ENCODE measurements at places on chromosomes 1 and 21.

- no peak for DNase-seq
These were observed 32.8 kb downstream of the SKI start for GRCh38 chr1:2260917-2261316.

GRCh38 chr1:112517231-112517630, 8.5 kb downstream of the WNT2B start:
- DNase-seq: no peak

- DNase-seq: no peak
These were observed 6.6 kb upstream of the TP53BP2 start for GRCh38 chr1:223852337-223852736.

DNA sequence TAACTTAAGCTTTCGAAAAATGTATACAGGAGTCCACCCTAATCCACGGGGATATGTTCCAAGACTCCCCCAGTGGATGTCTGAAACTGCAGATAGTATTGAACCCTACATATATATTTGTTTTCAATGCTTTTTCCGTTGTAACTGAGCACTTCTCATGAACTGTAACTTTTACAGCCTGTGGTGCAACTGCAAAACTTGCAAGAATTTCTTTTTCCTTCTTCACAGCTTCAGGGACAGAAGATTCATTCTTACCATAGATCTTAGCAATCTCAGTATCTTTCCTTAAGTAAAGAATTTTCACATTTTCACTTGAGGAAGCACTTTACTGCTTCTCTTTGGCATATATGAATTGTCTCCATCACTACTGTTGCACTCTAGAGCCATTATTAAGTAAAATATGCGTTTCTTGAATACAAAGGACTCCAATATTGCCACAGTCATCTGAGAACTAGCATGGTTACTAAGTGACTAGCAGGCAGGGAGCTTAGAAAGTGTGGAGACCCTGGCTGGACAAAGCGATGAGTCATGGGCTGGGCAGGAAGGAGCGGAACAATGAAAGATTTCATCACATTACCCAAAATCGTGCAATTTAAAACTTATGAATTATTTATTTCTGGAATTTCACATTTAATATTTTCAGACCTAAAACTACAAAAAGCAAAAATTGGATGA, 14.1 kb downstream of the DPYD start:
- no peak for DNase-seq

- no peak for DNase-seq
These were observed 6.4 kb upstream of the KANK4 start for GRCh38 chr1:62325681-62326080.

- no peak for DNase-seq
These were observed 35.6 kb upstream of the EPHA8 start for GRCh38 chr1:22527555-22528296.

- DNase-seq: no peak
These were observed 160.7 kb downstream of the KAZN start for GRCh38 chr1:14759042-14759818.

DNA sequence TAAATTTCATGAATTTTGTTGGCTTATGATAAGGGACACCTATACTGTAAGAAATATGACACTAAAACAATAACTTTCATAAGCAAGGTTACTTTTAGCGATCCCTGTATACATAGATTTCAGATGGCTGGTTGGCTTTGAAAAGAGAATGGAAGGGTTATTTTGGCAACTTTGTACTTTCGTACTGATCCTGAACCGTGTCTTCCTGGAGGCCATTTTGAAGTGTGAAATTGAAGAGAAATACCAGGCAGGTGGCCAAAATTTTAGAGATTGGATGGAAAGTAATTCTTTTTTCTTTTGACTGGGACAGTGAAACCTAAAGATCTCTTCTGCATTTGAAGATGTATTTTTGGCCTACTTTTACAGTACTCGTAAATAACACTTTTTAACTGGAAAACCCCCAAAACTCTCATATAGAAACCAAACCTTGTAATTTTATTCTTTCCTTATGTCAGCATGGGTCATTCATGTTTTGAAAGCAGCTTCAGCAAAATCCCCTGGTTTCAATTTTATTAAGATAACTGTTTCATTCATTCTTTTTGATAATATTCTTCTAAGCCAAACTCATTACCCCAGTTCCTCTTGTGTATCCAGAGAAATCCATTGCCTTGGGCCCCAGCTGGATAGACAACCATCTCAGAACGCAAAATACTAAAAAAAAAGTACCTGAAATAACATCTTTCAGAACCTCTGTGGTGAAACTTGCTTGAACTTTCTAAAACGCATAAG, 38.4 kb upstream of the ZNF281 start:
- no peak for DNase-seq

GRCh38 chr1:233140974-233141373, 154.6 kb downstream of the PCNX2 start:
- DNase-seq: no peak

DNA sequence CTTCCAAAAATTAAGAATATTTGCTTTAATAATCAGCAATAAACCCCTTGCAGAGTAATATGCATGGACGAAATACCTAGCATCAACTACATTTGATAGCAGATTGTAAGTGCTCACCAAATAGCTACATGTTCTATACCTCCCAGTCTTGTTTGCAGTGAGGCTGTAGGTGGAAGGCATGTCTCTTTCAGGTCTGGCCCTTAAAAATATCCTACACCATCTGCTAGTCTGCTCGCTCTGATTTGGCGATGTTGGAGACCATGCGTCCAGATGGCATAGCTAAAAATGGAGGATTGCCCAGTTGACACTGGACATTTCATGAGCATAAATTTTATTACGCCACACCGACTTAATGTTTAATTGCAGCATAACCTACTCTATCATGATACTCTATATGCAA, 47.1 kb downstream of the SSX2IP start:
- no peak for DNase-seq

GRCh38 chr1:27616441-27616840, 12.5 kb upstream of the AHDC1 start:
- DNase-seq: no peak

DNA sequence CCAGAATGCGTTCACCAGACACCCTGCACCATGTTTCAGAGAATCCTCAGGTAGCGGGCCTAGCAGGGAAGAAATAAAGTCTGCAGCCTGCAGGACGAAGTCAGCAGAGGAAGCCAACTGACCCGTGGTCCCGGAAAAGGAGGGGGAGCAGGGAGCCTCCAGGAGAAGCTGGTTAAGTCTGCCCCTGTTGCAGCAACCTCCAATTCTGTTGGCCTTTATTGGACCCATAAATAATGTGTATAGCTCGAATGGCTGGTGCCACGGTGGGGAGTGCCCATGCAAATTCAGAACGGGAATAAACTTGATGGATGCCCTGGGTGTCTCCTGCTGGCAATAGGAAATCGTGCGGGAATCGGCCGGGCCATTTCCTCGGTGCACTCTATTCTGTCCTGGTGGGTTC, 254.1 kb downstream of the AJAP1 start:
- DNase-seq: no peak

Data from stimulated activated CD8-positive, alpha-beta memory T cell treated with anti-CD3 and anti-CD28 coated beads, Interleukin-4, amount 100 ng/mL, for 4 hours (primary cell).